ENCODE measurements at places on chromosomes 6 and 20.
A peak's percentile ranks its signal among the peaks of the same experiment; 100 is the strongest.

GRCh38 chr6:93621442-93621841 lies 202.1 kb upstream of the EPHA7 start:
- no peak for DNase-seq

GRCh38 chr6:29762781-29763214 lies 39.6 kb downstream of the HLA-F start:
- no peak for DNase-seq

DNA sequence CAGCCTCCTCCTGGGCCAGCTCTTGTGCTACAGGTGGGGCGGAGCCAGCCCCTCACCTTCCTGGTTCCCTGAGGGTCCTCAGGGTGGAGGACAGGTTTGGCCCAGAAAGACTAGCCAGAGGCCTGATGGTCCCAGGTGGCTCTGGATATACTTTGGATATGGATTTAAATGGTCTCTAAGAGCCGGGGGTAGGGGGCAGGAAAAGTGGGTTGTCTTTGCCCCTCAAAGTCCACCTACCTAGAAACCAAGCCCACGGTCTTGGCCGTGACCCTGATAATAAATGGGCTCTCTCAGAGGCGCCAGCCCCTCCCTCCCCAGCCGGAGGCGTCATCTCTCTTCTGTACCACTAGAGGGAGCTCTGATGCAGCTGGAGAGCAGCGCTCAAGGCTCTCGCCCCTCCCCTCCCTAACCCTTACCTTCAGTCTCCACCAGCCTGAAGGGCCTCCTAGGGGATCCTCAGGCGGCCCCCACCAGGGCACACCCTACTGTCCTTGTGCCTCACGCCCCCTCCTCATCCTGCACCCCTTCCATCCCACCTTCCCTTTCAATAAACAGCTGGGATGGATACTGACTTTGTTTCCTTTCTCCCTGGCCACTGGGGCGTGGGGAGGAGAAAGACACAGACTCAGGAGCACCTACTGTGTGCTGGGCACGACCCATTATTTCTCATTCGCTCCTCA lies 7.5 kb downstream of the NRSN2 start:
- peak; percentile 94 for DNase-seq

GRCh38 chr6:20403766-20404640 lies 2.3 kb downstream of the E2F3 start:
- DNase-seq, result peak; percentile 79

DNA sequence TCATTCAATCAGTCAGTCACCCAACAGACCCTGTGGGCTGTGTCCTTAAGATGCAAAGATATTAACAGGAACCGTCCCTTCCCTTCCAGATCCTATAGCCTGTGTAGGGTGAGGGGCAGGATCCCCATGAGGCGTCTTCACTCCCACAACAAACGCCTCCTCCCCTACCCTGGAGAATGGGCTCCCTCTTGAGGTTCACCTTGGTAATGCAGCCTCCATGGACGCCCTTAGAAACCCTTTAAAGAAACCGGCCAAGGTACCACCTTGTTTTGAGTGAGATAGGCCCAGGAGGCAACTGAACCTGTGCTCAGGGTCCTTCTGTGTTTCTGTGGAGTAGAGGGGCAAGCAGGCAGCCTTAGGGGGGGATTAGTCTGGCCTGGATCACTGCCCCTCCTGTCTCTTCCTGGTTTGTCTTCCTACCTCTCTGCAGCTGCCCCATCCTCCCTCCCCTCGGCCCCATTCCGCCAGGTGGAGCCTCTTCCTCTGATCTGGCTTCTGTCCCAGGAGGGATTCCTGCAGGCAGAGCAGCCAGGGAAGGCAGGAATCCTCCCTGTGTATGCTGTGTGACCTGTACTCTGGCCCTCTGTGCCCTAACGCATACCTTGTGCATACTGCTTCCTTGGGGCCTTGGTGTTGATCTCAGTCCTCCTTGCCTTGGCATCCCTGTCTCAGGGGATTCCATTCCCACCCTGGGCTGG lies 6.6 kb upstream of the GUCA1A start:
- DNase-seq, result peak; percentile 94

- no peak for DNase-seq
These were observed 61.7 kb downstream of the PYGB start for GRCh38 chr20:25309395-25310267.

- DNase-seq, result no peak
These were observed 650 bp upstream of the CD2AP start for GRCh38 chr6:47476781-47477496.

- no peak for DNase-seq
These were observed 8.6 kb upstream of the HIVEP2 start for GRCh38 chr6:142953373-142954273.

DNA sequence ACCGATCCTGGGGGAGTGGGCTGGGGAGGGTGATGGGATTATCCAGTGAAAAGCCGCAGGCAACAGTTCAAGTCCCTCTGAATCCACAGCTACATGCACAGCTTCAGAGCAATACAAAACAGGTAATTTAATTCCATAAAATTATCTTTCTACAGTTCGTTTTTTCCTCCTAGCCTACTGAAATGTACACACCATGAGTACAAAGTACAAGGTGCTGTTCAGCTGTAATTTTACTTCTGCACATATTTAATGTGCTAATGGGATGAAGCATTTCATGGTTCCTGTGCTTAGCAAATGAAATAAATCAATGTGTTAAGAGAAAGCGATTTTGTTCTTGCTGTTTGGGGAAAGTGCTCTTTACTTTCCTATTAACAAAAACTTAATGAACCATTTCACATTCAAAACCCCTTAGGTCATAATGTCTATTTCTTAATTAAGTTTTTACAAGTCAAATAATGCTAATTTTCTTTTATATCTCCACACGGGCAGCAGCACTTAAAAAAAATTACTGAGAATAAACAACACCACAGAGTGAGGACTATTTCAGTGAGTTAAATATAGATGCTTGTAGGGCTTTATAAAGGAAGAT lies 71.8 kb downstream of the INSM1 start:
- no peak for DNase-seq

- DNase-seq, result no peak
These were observed 149.9 kb downstream of the C6orf118 start for GRCh38 chr6:165159460-165159859.

DNA sequence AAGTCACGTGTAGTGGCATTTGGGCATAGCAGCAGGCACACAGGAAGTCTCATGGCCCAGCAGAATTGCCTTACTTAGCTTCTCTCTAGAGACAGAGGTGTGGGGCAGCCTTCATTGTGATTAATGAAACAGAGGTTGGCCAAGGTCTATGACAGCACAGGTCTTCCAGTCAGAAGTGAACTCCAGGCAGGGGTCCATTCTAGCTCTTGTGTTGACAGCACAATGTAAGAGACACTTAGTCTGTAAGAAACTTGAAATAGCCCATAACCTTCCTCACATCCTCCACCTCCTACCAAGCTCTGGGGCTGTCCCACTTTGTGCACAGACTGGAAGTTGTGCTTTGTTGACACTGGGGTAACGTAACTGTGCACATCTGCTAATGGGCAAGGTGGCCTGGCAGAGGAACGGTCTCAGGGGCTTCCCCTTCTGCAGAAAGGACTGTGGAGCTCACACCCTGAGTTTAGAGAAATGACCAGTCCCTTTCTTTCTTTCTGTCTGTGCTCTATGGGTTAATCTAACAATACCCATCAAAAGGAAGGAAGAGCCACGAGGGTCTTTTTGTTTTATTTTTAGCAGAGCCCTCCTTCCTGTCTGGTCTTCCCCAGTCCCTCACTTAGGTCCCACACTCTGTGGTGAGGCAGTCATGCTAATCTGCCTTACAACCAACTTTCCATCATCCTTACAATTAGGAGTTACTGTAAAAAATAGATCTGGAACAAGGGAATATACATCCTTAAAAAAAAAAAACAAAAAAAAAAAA lies 35.6 kb upstream of the TAGAP start:
- DNase-seq, result no peak

- no peak for DNase-seq
These were observed 53.0 kb upstream of the TCF21 start for GRCh38 chr6:133835901-133836300.

DNA sequence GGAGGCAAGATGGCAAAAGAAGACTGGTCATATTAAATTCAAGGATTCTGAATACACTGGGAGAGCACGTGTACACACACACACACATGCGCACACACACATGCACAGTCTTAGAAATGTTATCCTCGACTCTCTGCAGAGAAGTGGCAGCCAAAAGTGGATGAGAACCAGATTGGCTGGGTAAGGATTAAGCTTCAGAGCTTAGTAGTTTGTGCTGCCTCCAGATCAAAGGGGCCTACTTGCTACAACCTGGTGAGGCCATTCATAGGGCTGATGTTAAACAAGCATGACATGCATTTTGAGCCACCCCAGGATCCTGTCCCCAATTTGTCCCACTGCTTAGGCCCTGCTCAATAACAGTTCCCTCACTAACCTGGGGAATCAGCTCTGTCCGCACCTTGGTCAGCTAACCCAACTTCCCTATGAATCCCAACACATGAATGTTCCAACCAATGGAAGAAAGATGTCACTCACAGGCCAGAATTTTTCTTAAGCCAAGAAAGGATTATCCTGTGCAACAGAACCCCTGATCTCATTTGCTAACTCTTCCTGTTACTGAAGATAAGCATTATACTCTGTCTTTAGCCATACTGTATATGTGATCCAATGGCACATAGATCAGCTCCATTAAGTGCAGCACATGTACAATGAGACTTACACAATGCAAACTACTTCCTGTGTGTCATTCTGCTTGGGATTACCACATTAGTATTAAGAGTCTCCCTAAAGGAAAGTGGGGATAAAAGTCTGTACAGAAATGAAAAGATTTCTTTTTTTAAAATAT lies 31.0 kb downstream of the TOMM6 start:
- DNase-seq, result peak; percentile 11

GRCh38 chr20:38054647-38055046 lies 21.1 kb downstream of the RPRD1B start:
- no peak for DNase-seq

DNA sequence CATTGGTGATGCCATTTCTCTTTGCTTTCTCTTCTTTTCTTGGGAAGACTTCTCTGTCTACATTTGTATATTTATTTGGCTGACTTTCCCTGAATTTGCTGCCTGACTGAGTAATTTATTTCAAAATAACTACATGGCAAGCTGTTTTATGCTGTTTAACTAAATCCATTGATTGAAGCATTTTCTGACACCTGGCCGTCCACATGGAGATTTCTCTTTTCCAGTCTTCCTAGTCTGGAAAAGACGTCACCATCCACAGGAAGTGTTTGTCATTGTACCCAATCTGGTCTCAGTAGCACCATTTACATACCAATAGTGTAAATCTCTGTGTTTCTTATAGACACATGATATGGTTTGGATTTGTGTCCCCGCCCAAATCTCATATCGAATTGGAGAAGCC lies 9.2 kb upstream of the MAS1L start:
- no peak for DNase-seq

DNA sequence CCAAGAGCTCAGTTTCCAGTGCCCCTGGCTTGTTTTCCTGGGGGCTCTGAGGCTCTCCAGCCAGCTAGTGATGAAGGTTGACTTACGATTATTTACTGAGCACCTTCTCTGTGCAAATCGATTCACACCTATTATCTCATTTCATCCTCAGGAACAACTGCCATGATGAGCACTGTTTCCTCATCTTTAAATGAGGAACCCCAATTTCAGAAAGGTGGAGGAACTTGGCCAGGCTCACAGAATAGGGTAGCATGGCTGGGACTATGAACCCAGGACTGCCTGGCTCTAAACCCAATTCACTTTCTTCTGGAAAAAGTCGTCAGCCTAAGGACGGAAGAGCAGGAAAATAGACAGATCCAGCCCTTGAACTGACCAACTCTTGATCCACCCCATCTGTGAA lies 3.5 kb upstream of the BPI start:
- DNase-seq, result no peak

- no peak for DNase-seq
These were observed 27.5 kb downstream of the NCOA7 start for GRCh38 chr6:125818225-125818657.

GRCh38 chr6:157693867-157694266 lies 129.2 kb upstream of the SNX9 start:
- no peak for DNase-seq

- DNase-seq, result peak; percentile 62
These were observed 31.0 kb downstream of the GLO1 start for GRCh38 chr6:38671885-38672467.

GRCh38 chr6:117440706-117441525 lies 15.2 kb upstream of the ROS1 start:
- DNase-seq, result peak; percentile 13

Data from eye (tissue), 1 donor.